ENCODE measurements at places on chromosomes 16 and 17.

GRCh38 chr16:87963400-87963799 is 12.2 kb downstream of the BANP start:
- peak; percentile 85 for DNase-seq

DNA sequence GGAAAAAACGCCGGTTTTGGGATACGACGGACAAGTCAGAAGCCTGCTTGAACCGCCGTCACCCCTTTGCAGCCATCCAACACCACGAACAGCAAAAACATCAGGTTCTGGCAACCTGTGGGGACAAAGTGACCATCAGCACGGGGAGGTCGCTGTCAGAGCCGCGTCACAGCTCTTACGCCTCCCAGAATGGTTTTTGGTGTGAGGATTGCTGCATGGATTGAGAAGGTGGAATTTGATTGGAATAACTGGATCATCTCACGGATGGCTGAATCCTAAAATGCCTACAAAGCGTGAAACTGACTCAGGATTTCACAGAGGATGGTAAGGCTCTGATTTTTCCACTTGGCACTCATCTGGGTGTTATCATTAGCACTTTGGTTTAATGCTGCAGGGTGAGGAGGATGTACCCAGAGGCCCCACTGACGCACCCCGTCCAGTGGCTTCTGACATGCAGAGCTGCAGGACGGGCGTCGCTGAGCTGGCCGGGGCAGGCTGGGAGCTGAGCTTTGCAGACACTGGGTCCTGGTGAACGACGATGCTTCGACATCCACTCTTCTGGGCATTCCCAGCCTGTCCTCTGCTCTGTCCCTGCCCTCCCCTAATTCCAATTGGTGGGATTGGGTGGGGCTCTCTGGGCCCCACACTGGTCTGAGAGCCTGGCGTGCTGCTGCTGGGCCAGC is 73.4 kb upstream of the CREBBP start:
- DNase-seq = no peak

DNA sequence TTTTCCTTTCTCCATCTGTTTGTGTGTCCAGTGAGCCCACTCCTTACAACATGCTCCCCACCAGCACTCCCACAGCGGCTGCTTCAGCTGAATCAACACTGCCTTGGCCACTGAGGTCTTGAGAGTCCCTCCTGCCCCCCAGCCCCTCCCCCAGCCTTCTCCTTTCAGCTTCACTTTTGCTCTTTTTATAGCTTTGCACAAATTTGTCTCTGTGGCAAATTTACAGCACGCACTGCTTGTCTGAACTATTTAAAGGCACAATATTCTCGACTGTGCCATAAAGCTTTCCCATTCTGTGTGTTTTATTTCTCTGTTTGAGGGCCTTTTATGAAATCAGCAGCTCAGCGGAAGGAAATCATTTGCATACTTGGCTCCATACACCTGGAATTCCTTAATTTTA is 579.3 kb downstream of the TOX3 start:
- DNase-seq = no peak

- no peak for DNase-seq
Measured at GRCh38 chr17:18896146-18896545, 38.2 kb downstream of the PRPSAP2 start.

DNA sequence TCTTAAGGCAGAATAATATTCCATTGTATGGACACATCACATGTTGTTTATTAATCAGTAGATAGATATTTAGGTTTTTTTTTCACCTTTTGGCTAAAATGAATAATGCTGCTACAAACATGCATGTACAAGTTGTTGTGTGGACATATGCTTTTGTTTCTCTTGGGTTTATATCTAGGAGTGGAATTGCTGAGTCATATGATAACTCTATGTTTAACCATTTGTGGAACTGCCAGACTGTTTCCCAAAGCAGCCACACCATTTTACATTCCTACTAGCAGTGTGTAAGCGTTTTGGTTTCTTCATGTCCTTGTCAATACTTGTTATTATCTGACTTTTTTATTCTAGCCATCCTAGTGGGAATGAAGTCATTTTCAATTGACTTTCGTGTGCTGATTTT is 21.3 kb downstream of the CYLD start:
- no peak for DNase-seq

DNA sequence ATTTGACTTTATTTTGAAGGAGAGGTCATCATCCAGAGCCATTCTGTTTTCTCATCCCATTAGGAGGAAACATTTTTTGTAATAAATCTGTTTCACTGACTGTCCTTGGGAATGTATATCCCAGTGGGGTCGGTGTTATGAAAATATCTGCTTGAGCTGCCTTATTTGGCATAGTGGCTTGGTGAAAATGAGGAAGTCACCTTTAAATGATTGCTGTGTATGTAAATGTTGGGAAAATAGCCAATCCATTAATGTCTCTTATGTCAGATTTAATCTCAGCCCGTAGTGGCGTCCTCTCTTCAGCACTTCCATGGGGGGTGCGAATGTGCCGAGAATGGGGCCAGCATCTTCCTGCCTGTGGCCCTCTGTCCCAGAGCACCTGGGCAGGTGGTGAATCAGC is 57.6 kb downstream of the BANP start:
- DNase-seq = no peak

- DNase-seq = no peak
Measured at GRCh38 chr17:5283571-5284315, 1.7 kb downstream of the RABEP1 start.

- DNase-seq = peak; percentile 43
Measured at GRCh38 chr17:29155227-29155965, 24.8 kb downstream of the MYO18A start.

All from AG10803 (cell line).